GM19239 (cell line): ENCODE measurements at places on chromosomes 12 and 14.

DNA sequence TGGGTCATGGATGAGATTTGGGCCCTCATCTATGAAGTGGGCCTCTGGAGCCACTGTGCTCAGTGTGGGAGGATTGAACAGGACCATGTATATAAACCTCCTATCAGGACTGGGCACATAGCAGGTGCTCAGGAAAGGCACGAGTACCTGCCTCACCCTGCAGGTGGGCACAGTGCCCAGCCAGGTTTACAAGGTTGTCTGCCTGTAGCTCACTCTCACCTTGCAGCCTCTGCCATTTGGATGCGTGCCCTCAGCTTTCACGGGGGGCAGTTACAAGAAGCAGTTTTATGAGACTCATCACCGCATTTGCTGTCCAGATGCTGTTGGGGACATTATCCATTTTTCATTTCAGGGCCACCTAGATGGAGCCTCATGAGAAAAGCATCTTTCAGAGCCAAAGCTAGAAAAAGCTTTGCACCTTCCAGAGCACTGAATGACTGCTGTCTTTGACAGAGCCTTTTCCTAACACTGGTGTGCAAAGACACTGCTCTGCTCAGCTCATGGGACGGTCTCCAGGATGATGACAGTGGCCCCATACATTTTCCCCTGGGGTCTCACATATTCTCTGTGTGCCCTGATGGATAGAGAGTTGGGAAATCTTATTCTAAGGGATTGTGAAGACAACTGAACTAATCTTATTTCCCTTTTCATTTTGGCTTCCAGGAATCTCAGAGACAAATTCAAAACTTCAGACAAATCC lies 327.5 kb upstream of the RTL1 start:
- no peak for DNase-seq

DNA sequence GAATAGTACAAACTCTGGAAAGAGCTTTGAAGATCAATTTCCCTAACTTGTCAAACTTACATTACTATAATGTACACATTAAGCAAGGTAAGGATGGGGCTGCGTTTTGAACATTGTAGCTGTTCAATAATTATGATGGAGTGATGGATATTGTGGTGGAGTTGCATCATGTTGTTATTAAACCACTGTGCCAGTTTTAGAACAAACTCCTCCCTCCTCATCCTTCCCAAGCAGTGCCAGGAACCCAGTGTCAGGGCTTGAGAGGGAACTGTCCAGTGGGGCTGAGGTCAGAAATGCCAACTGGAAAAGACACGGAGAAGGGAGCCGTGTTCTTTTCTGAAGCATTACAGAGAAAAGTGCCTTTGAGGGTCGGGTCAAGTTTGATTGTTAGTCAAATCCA lies 31.9 kb upstream of the PAPOLA start:
- no peak for DNase-seq

- no peak for DNase-seq
These were observed 14.4 kb upstream of the VRTN start for GRCh38 chr14:74333909-74334308.

GRCh38 chr14:61654026-61654425 lies 41.3 kb upstream of the HIF1A start:
- no peak for DNase-seq

DNA sequence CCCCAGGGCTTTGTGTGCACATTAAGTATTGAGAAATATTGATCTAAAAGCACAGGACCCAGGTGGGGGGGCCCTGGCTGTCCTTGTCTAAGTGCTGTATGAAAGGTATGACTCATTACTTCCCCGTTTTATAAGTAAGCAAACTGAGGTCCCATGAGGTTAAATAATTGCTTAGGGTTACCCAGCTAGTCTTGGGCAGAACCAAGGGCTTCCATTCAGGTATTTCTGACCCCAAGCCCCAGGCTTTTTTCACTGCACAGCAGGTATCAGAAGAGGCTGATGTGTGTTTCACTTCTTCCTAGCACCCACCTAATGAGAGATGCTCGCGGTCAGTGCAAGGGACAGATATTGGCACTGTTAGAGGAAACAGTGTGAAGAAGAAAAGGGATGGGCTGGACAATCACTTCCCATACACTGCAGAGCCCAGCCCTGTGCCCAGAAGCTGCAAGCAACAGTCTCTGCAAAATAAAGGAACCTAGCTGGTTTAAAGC lies 4.7 kb upstream of the TC2N start:
- DNase-seq = peak; percentile 22

GRCh38 chr14:28482251-28483040 lies 284.1 kb upstream of the FOXG1 start:
- no peak for DNase-seq

- no peak for DNase-seq
These were observed 2.2 kb upstream of the BATF start for GRCh38 chr14:75519826-75520728.

- DNase-seq = no peak
These were observed 984.0 kb downstream of the GALC start for GRCh38 chr14:87008965-87009364.

DNA sequence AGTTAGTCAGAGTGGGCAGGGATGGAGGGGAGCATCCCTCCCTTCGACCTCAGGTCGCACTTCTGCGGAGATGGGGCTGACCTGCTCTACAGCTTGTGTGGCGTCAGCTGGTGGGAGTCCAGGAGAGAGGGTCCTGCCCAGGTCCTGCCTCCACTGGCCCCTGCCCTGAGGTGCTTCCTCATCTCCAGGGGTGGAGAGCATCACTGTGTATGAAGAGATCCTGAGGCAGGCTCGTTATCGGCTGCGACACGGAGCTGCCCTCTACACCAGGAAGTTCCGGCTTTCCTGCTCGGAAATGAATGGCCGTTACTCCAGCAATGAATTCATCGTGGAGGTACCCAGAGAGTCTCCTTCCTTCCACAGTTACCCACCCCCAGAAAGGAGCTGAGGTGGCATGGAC lies 20.2 kb downstream of the CLSTN3 start:
- DNase-seq = no peak

DNA sequence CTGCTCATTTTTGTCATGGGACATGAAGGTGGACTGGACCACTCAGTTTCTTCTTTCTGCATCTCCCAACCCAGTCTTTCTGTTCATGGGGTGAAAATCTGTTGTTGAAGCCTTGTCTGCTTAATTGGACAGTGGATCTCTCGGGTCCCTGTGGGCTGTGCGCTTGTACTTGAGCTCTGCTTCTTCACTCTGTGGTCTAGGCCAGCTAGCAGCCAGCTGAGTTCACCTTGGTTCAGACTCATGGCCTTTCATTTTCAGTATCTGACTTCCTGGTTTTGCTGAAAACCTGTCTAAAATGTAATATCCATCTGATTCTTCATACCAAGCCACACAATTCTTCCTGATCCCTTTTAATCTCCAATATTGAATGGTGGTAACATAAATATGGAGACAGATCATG lies 117.2 kb downstream of the LRRK2 start:
- DNase-seq = no peak

DNA sequence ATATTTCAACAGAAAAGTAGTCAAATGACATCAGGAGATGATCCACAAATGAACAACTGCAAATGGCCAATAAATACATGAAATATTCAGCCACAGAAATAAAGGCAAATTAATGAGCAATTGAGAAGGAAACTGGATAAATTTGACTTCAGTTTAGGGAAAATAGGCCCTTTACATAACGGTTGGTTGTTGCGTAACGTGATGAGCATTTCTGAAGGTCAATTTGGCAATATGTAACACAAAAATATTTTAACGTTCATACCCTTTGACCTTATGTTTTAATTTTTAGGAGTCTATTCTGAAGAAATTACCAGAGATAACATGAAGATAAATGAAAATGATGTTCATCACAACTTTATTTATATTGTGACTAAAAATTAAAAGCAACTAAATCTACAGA lies 14.7 kb upstream of the MSRB3 start:
- DNase-seq = no peak

DNA sequence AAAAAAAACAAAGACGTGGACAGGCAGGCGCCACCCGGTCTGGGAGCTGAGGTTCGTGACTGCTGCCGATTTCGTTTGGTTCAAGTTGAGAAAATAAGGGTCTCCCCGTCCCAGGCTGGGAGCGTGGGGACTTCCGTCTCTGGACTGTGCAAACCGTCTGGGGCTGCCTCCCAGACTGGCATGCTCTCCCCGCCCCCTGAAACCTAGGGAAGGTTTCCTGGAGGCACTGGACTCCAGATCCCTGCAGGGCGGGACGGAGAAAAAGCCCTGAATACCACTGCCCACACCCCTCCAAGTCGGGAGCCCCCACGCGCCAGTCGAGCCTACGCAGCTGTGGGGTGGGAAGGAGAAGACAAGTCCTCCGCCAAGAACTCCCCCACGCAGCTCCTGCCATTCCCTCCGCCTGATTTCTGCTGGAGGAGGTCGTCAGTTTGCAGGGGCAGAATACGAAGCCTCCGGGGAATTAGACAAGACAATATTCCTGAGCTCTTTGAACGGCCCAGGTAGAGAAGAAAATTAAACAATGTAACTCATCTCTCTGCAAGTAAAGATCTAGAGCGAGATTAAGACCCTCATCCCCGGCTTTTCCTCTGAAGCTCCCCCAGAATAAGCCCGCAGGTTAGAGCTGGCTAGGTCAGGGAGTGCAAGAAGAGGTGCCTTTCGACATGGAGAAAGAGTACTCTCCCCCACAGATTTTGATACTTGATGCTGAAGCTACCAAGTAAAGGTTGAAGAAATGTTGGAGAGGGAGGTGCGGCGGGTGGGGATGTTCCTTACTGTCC lies 10.4 kb upstream of the HOXC13 start:
- no peak for DNase-seq

GRCh38 chr14:60771117-60771516 lies 36.6 kb downstream of the MNAT1 start:
- DNase-seq = no peak

- DNase-seq = no peak
These were observed 348.0 kb downstream of the SEC23A start for GRCh38 chr14:38755036-38755435.

DNA sequence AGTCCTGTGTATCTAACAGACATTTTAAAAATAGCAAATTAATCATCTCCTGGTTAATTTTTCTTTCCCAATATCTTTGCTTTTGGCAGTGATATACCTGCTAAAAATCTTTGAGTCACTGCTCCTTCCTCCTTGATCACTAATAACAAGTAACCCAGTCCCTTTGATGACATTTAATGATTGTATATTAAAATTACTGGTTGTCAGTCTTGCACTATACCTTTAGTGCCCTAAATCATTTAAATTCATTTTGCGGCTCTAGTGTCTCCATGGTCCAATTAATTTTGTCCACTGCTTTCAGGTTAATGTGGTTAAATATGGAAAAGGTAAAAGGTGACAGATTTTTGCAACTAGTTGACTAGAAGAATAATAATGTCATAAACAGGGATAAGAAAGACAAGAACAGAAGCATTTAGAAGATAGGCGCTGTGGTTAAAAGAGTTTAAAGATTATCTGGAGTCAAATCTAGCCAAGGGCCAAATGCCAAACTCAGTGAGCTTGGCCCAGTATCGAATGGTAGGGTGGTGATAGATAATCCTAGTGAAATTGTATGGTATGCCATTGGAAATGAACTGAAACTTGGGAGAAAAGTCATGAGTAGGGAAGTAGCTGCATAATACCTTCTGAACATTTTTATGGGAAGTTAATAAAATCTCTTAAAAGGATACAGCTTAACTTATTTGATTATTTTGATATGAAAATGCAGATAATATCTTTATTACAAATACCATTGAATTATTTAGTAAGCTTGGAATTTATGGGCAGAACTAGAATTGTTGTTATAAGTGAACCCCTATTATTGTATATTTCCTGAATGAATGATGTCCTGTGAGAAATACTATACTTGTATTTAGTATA lies 115.0 kb downstream of the PCNX1 start:
- no peak for DNase-seq

DNA sequence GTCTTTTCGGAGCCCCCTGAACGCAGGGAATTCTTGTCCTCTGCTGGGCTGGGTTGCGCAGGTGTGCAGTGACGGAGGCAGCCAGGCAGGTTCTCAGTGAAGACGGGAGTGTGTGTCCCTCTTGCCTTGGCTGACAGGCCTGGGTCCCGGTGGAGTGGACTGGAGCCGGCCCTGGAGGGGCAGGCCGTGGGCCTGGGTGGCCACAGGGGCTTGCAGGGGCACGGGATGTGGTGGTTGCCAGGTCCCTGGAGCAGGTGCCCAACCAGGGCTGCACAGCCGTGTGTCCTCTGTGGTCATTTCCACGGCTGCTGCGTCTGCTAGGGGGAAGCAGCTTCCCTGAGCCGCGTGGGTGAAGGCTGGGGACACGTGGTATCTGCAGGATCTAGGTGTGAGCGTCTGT lies 79.8 kb downstream of the ADGRD1 start:
- DNase-seq = no peak

DNA sequence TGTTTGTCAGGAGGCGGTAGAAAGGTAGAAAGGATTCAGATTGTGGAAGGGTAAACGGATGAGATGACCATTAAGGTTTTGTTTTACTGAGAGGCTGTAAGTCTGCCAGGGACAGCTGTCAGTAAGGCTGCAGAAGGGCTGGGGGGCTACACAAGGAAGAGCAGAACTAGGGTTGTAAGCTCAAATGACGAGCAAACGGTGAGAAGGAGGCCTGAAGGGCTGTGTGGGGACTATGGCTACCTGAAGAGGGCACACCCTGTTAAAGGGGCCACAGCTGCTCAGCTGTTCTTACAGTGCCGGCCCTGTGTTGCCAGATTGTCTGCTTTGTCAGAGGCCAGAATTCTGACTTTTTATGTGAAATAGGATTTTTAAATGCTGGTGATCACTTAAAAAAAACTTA lies 19.1 kb downstream of the VASH1 start:
- no peak for DNase-seq

DNA sequence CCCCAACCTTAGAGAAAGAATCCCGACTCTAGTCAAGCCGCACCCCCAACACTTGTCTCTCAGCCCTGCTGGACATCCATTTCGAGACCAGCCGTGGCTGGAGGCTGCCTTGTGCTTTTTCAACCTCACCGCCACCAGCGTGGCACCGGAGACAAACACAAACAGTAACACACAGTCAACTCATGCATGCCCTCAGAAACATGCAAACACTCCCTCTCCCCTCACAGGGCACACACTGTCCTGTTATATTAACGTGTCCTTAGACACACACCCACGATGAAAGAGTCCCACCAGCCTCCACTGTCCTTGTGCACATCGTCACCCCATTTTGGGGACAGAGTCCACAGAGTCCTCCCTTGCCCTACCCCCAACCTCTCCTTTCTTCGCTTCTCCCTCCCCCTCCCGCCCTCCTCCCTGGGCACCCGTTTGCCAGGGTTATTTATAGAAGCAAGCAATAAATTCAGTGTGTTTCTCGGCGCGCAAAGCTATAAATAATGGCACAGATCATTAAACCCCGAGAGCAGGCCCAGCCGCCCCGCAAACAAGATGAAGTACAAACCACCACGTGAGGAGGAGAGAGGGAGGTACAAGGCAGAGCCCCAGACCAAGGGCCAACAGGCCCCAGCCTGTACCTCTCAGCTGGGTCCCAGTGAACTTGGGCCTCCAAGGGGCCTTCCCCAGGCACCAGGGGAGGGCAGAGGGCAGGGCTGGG lies 27.9 kb downstream of the SMUG1 start:
- DNase-seq = no peak
